T47D (cell line): ENCODE measurements at places on chromosomes 1 and 21.
A peak's percentile ranks its signal among the peaks of the same experiment; 100 is the strongest.

DNA sequence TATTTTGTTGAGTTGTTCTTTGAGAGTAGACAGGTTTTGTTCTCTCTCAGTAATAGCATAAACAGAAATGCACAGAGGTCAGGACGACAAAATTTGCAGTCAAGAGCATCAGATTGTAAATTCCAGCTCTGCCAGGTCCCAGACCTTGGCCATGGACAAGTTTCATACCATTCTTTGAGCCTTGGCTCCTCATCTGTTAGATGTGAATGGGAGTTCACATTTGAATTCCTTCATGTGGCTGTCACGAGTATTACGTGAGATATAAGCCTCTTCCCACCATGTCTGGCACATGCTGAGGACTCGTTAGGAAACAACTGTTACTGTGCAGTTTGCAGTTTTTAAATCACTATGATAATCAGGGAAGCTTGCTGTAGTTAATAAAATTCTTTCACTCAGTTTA, 93.2 kb upstream of the KCTD3 start:
- peak; percentile 100 for DNase-seq

- no peak for DNase-seq
These were observed 312.5 kb downstream of the KCNT2 start for GRCh38 chr1:196295766-196296165.

GRCh38 chr1:56394298-56394697, 185.1 kb downstream of the PLPP3 start:
- no peak for DNase-seq

GRCh38 chr1:84598846-84599741, 24.9 kb upstream of the CTBS start:
- DNase-seq = no peak

DNA sequence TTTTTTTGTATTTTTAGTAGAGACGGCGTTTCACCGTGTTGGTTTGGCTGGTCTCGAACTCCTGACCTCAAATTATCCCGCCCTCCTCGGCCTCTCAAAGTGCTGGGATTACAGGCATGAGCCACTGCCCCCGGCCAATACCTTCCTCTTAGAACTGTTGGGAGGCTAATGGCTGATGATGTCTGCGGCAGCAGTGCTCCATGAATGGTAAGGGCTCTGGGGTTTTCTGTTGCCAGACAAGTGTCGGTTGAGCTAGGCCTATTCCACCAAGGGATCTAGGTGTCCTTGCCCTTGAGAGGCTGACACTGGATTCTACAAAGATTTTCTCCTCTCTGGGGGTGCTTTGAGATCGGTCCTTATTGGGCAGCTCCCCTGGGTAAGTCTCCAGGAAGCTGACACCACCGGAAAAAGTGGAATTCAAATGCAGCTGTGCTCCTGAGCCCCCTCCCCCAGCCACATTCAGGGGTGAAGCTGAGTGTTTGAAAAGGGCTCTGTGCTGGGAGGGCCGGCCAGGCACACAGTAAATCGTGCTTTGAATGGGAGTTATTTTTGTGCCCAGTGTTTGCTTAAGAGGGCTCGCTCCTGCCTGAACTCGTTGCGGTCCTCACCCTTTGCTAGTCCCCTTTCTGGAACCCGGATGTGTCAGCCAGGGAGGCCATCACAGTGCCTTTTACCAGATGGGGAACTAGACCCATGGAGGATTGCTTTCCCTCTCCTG, 5.2 kb downstream of the SOX13 start:
- DNase-seq = peak; percentile 53

- no peak for DNase-seq
These were observed 274.9 kb downstream of the FOXD2 start for GRCh38 chr1:47712596-47713299.

DNA sequence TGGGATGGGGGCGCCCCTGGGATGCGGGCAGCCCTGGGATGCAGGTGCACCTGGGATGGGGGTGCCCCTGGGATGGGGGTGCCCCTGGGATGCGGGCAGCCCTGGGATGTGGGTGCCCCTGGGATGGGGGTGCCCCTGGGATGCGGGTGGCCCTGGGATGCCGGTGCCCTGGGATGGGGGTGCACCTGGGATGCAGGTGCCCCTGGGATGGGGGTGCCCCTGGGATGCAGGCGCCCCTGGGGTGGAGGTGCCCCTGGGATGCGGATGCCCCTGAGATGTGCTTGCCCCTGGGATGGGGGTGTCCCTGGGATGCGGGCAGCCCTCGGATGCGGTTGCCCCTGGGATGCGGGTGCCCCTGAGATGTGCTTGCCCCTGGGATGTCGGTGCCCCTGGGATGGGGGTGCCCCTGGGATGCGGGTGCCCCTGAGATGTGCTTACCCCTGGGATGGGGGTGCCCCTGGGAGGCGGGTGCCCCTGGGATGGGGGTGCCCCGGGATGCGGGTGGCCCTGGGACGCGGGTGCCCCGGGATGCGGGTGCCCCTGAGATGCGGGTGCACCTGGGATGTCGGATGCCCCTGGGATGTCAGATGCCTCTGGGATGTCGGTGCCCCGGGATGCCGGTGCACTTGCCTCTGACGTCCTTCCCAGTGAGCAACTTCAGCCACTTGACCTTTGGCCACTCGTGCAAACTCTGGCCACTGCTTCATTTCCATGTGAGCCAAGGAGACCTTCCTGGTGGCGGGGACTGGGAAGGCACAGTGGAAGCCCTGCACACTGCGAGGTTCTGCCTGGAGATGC, 37.3 kb upstream of the SLC19A1 start:
- no peak for DNase-seq

- DNase-seq = peak; percentile 6
These were observed 12.8 kb upstream of the XCL2 start for GRCh38 chr1:168556647-168557046.

DNA sequence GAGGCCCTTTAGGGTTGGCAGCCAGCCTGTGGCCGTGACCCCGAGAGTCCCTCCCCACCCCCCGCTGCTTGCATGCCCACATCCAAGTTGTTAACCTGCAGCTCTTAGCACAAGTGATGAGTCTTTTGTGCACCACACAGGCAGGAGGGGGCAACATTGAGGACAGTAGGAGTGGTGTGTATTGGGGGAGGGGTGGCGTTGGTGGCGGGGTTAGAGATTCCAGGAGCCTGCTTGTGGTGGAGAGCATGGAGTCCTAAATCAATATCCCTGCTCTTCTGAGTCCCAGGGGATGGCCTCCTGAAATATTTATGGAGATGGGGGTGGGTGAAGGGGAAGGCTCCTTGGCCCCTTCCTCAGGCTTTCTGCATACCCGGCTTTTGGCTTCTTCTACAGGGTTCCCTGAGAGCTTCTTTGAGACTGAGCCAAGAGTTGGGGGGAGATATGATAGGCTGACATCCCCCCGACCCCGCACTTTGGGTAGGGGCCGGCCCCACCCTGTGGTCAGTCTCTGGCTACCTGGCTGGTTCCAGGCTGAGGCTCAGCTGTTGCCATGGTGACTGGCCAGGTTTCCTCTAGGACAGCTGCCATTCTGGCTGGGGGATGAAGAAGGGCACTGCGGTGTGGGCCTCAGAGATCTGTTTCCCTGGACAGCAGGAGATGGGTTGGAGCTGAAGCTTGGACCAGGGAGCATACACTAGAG, 5.0 kb downstream of the CHRNB2 start:
- no peak for DNase-seq

DNA sequence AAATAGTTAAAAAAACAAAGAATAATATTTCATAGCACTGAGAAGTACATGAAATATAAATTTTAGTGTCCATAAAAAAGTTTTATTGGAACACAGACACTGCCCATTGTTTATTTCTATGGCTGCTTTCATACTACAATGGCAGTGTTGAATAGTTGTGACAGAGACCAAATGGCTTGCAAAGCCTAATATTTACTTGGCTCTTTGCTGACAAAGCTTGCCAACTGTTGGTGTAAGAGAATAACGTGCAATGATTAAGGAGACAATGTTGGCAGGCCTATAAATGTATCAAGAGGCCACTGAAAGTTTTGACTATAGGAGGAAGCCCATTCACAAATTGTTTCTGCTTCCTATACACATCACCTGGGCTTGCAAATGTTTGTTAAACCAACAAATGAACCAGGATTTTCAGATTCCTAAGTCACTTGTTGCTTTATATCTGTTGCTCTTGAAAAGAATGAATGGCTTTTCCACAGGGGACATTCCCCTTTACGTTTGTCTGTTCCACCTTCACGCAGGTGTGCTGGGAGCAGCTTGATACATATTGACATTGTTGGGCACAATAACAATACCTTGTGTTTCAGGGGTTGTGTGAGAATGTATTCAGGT, 5.5 kb upstream of the ST6GALNAC3 start:
- no peak for DNase-seq

DNA sequence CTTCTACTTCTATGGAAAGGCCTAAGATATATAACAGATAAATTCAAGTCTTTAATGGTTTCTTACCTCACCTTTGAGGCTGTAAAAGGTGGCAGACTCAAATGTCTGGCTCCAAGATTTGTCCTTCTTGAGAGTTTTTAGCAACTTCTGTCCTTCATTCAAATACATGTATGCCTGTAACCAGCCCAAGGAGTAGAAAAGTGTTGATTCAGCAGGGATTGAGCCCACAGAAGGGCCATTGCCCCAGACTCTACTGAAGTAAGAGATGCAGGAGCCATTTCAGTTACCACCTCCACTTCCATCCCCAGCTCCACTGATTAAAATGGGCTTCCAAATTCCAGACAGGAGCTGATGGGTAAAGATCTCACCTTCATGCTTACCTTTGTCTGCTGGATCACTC, 80.0 kb downstream of the ADCY10 start:
- DNase-seq = no peak

DNA sequence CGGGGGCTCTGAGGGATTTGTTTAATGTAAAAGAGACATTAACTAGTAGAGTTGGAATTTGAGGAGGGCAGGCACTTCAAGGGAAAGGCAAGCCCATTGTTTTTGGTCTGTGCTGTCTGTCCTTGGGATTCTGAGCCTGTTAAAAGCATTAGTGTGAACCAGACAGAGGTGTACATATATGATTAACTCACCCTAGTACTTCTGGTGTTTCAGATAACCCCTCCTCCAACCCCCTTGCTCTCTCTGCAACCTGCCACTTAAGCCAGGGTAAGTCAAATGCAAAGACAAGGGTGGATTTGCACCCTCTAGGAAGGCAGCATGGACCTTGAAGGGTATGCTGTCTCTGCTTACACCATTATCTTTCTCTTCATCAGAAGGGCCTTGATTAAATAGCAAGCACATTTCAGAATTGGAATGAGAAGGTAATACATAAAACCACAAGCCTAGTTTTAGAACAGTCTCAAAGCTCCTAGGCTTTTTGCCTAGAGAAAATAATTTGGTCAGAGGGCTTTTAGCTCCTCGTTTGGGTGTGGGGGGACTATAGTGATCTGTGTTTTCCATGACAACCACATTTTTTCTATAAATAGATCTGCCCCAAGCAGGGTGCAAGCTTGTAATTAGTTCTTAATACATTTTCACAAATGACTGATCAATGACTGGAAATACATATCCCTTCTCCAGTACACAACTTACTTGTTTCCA, 120.7 kb upstream of the SGIP1 start:
- DNase-seq = no peak

- peak; percentile 54 for DNase-seq
These were observed 13.9 kb upstream of the BCAR3 start for GRCh38 chr1:93695411-93696005.

DNA sequence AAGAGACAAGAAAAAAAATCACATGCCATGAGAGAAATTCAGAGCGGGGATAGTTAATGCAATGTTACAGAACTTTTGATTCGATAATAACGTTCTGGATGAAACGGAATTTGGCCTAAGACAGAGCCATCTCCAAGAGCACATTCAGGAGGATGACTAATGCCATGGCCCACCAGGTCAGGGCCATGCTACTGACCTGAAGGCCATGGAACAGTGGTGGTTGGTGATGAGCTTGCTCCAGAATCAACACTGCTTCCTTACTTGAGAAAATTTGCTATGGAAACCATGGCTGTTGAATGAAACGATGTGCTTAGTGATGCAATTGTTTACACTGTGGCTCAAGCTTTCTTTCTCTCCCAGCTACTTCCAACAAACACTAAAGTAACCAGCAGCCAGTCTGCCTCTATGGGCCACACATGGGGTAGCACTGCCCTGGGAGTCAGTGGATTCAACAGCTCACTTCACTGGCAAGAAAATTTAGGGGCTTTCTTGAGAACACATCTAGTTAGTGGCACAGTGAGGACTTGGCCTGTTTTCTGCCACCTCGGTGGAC, 299.1 kb downstream of the PCP4 start:
- DNase-seq = peak; percentile 58

GRCh38 chr1:243732637-243733036, 117.4 kb downstream of the AKT3 start:
- DNase-seq = no peak

DNA sequence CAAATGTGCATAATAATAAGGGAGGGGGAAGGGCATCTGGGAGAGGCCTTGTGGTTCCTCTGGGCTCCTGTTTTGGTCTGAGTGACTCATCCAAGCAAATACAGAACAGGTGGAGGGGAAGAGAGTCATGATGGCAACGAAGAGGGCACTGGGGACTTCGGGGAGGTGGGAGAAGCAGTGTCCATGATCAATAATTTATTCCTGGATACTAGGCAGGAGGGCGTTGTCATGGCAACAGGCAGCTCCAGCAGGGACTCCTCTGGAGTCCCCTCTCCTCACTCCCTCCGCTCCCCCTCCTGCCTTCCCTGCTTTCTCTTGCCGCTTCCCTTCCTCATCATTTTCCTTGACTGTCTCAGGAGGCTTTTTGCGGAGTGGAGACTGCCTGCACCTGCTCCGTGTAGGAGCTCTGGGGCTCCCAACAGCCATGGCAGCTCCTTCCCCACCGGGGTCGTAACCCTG, 12.3 kb upstream of the NFASC start:
- no peak for DNase-seq

DNA sequence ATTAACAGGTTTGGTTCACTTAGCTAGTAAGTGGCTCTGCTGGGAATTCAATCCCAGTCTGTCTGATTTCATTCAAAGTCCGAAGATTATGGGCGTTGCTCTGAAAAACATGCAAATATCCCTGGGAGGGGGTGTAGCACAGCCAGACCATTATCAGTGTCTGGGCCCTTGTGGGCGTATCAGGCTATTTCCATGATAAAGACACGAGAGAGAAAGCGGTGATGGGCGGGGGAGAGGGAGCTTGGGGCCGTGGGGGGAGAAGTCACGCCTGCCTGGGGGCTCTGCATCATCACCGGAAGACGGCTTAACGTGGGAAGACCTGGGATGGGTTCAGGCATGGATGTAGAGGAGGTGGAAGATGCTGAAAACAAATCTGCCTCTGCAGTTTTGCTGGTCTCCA, 25.8 kb downstream of the IL6R start:
- no peak for DNase-seq
